AG20443 (cell line): ENCODE measurements at places on chromosomes 7 and 10.

GRCh38 chr7:106779877-106780276 is 85.2 kb upstream of the PIK3CG start:
- no peak for DNase-seq

- no peak for DNase-seq
Measured at GRCh38 chr10:86098187-86098881, 268.3 kb downstream of the GRID1 start.

DNA sequence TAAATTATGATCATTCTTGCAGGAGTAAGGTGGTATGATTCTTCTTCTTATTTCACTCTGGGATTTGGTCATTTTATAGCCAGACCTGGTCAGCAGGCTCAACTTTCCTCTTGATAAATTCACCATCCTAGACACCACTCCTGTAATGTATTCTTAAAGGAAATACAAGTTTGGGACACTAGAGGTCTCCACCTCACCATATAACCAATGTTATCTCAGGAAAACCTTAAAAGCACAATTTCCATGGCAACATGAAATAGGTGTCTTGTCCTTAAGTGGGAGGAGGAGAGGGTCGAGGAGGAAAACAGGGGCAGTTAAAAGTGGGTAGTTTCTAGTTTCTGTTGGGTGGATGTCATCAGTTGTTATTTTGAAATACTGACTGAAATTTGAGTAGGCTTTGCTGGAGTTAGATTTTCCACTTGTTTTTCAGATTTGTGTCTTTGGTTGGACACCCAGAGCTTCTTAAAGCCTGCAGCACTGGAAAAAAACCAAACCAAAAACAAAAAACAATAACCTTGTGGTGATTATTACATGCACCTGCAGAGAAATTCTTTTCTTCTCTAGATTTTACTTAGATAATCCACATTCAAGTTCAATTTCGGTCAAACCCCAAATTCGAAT is 163.1 kb downstream of the PRKCQ start:
- DNase-seq: peak; percentile 64

GRCh38 chr10:112689327-112690072 is 242.5 kb downstream of the VTI1A start:
- DNase-seq: peak; percentile 56

DNA sequence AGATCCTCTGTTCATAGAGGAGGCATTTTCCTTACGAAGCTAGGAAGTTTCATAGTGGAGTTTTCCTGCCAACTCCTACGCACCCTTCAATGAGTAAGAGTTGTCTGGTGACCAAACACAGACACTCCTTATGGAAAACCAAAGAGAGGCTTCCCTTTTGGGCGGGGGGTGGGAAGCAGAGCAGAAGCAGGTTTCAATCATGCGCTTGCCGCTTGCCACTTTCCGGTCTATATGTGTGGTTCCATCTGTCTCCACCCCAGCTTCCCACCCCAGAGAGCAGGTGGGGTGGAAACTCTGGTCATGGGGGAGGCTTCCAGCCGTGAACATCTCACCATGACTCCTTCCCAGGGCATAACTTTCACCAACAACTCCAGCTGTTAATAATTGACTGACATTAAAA is 68.8 kb upstream of the GRB10 start:
- peak; percentile 57 for DNase-seq

DNA sequence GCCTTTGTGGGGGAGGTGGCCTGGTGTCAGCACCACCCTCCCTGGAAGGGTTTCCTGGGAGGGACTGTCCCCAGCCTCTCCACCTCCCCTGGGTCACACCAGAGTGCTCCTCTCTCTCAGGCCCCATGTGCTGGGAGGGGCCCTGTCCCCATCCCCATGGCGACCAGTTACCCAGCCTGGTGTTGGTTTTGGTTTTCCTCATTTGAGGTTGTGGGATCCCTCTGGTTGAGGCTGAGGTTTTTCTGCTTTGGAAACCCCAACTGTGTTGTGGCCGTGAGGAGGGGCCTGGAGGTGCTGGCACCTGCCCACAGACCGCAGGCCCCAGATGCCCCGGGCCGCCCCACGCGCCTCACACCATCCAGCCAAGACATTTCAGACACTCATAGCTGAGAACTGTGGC is 106.3 kb downstream of the GRK5 start:
- no peak for DNase-seq

DNA sequence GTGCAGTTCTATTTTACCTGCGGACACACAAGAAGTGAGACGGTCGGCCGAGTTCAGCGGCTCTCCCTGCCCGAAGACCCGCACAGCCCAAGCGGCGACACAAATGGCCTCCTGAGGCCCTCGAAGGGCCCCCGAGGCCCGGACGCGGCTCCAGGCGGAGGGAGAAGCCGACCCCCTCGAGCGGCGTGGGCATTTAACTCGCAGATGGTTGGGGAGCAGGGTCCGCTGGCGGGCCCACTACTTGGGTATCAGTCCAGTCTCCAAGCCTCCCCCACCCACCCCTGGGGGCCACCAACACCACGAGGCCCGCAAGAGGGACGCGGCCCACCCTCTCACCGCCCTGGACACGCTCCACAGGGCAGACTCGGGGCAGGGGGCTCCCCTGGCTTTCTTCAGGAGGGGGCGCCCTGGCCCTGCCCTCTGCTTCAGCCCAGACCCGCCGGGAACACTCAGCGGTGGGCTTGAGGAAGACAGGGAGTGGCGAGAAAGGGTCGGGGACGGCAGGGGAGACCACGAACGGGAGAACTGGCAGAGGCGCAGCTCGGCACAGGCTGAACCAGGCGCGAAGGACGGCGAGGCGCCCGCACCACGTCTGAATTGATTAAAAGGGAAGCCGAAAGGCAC is 1.7 kb downstream of the IGF2BP3 start:
- no peak for DNase-seq

DNA sequence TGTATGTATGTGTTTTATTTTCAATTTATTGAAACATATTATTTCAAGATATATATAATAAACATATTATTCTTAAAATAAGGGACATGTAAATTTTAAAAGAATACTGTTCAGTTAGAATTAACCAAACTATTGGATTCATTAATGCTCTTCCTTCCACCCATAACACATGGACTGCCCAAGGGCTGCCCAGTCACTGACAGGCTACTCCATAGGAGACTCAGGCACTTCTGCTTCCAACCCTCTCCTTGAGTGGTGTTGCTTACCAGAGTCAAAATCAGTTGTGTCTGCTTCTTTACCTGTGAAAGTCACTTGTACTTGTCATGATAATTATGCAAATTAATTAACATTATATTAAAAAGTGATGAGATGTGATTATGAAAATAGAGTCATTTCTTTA is 9.8 kb upstream of the GPR37 start:
- no peak for DNase-seq

- no peak for DNase-seq
Measured at GRCh38 chr10:10385831-10386230, 631.8 kb upstream of the CELF2 start.

GRCh38 chr10:88608052-88608732 is 21.6 kb downstream of the LIPJ start:
- no peak for DNase-seq

DNA sequence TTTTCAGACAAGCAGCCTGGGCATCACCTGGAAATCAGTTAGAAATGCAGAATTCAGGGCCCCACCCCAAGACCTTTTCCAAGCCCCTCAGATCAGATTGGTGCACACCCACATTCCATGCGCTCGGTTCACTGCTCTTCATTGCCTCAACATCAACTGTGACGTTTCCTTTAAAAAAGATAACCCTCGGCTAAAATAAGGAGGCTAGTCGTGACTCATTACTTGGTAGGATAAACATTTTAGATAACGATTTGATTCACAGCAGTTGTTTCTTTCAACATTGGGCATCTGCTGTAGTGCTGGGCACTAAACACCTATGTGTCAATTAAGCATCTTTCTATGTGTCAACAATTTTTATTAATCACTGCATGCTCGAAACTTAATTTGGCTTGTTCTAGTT is 191.1 kb upstream of the LRGUK start:
- no peak for DNase-seq

GRCh38 chr7:157431951-157432540 is 95.2 kb downstream of the DNAJB6 start:
- no peak for DNase-seq

DNA sequence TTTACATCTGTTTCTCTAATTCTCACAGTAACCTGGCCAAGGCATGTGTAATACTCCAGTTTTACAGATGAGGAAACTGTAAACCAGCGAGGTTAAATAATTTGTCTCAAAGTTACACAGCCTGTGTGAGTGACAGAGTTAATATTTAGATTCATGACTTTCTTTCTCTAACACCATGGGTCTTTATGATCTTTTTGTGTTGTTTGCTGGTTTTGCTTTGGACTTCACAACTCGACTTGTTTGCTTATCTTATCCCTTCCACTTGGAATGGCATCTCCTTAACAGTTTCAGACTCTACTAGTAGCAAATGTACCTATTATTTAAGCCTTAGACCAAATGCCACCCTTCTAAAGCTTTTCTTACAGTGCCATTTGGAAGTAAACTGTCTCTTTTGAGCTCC is 34.4 kb downstream of the MXI1 start:
- no peak for DNase-seq

DNA sequence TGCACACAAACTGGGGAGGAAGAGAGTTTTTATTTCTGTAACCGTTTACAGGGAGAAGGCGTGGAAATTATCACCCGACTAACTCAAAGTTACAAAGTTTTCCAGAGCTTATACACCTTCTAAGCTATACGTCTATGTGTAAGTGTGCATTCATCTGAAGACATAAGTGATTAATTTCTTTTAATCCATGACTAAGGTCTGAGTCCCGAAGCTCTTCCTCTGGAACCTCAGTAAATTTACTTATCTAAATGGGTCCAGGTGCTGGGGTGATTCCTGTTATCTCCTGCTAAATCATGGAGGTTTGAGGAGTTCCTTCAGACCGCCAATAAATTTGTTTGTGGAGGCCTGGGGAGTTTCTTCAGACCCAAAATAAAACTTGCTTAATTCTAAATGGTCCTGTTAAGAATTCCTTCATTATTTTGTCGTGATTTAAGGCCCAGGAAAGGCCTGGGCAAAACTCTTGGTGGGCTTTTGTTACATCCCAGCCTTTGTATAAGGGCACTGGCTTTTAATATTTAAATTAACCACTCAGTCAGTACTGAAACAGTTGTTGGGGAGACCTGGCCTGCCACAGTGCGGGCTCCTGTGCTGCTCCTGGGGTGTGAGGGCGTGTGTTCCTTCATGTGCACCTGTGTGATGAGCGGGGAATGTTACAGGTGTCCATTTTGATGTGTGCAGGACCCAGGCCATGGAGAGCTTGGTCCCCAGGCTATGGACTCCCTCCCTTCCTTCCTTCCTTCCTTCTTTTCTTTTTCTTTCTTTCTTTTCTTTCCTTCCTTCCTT is 5.8 kb upstream of the METTL27 start:
- DNase-seq: no peak

GRCh38 chr10:60877061-60877776 is 66.8 kb downstream of the RHOBTB1 start:
- DNase-seq: no peak

GRCh38 chr7:568031-568951 is 48.6 kb upstream of the PDGFA start:
- DNase-seq: peak; percentile 83

GRCh38 chr10:132507409-132507955 is 30.1 kb upstream of the INPP5A start:
- DNase-seq: no peak

- DNase-seq: peak; percentile 6
Measured at GRCh38 chr7:64879086-64879730, 23.9 kb upstream of the ZNF273 start.

DNA sequence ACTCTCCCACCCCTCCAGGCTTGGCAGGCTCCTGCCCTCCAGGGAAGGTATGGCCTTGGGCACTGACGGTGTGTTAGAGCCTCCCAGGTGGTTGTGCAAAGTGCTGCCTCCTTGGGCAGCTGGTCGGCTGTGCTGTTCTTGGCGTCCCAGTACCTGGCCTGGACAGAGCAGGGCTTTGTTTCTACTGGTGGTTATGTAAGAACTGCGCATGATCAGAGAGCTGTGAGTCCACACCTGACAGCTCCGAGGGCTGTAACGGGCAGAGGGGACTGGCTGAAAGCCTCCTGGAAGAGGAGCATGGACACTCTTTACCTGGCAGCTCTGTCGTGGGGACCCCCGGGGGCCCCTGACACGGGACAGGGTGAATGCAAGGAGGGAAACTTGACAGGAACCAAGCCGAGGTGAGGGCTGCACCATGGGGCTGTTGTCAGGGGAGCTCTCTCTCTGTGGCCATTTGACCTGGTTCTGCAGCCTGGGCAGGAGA is 3.1 kb upstream of the SFRP5 start:
- no peak for DNase-seq

DNA sequence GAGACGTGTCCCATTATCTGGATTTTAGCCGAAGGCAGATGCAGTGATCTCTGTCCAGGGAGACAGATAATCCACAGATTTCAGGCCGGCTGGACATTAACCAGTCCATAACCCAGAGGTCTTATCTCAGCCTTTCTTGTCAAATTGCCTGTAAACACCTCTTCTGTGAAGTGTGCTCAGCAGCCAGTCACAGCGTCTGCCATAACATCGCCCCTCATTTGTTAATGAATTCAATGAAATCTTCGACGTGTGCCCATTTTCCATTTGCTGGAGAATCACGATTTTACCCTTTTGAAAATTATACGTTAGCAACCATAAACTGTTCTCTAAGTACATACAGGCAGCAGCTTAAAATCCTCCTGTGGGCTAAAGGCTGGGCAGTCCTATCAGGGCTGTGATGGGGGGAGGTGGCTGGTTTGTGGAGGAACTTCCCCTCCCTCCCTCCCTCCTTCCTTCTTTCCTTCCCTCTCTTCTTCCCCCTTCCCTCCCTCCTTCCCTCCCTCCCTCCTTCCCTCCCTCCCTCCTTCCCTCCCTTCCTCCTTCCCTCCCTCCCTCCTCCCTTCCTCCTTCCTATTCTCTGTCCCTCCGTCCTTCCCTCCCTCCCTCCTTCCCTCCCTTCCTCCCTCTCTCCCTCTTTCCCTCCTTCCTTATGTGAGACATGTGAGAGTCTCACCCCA is 26.6 kb upstream of the FAM20C start:
- DNase-seq: no peak

GRCh38 chr7:132367795-132368194 is 208.5 kb downstream of the PLXNA4 start:
- DNase-seq: no peak

GRCh38 chr10:93261089-93261488 is 187.4 kb downstream of the CYP26A1 start:
- DNase-seq: no peak

DNA sequence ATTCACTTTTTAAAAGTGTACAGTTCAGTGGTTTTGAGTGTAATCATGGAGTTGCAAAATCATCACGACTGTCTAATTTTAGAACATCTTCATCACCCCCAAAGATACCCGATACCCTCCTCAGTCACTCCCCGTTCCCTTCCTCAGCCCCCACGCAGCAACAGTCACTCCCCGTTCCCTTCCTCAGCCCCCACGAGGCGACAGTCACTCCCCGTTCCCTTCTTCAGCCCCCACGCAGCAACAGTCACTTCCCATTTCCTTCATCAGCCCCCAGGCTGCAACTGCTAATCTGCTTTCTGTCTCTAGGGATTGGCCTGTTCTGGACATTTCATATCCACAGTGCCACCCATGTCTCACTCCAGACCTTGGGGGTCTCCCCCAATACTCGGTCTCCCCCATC is 161.6 kb upstream of the PPP2R2D start:
- no peak for DNase-seq
